ENCODE measurements at places on chromosomes 16 and 17. TPM values are rescaled to one million over a fixed set of nuclear protein-coding genes. Genes with fewer than 3 reads are reported as not detected.

The CYGB gene
- total RNA-seq, result not detected

- H3K4me1 ChIP-seq, result peaks cover 14% of the 10 kb centered on the region
- H3K4me3 ChIP-seq, result no peak overlapping the region
- no peaks in the 10 kb centered on the region for H3K27me3 ChIP-seq
These were observed 7.7 kb upstream of the SLFN12L start for GRCh38 chr17:35545150-35545549.

The SOCS3 gene
- total RNA-seq, result 27.4 TPM

GRCh38 chr17:1975573-1975972 lies 49.6 kb downstream of the RTN4RL1 start:
- H3K27ac ChIP-seq, result no peak overlapping the region
- H3K36me3 ChIP-seq, result no peaks in the 10 kb centered on the region
- H3K4me3 ChIP-seq, result no peak overlapping the region
